ENCODE measurements at places on chromosomes 4 and X.

- DNase-seq = no peak
Observed at GRCh38 chrX:96373047-96373355, 311.6 kb upstream of the DIAPH2 start.

- no peak for DNase-seq
Observed at GRCh38 chrX:20267931-20268701, 1.4 kb upstream of the RPS6KA3 start.

DNA sequence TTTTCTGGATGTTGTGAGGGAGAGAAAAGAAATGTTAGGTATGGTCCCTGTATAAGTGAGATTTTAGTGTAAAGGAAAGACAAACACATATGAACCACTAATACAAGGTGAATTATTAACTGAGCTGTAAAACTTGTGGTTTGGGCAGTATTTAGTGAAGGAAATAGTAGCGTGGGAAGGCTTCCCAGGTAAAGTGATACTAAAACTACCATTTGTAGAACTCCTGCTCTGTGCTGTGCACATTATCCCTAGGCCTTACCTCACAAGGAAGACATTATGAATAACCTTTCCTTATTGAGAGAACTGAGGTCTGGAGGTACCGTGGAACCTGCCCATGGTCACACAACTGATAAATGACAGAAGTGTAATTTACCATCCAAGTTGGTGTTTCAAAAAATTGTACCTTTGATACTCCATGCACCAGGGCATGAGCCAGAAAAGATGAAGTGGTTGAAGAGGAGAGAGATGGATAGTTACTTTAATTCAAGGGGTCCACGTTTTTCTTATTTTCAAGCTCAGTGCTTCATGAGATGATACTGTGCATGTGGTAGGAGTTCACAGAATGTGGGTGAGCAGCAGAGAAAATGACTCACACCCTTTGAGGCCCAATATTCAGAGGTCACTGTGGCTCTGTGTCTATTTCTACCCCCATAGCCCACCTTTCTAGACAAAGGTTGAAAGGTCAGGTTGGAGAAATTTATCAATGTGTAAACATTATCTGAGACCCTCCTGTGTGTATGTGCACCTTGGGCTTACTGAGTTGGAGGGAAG, 2.6 kb upstream of the VSIG4 start:
- DNase-seq = no peak

- no peak for DNase-seq
Observed at GRCh38 chr4:68673143-68673542, 2.7 kb upstream of the UGT2B15 start.

- no peak for DNase-seq
Observed at GRCh38 chr4:24244663-24245490, 339.5 kb downstream of the DHX15 start.

DNA sequence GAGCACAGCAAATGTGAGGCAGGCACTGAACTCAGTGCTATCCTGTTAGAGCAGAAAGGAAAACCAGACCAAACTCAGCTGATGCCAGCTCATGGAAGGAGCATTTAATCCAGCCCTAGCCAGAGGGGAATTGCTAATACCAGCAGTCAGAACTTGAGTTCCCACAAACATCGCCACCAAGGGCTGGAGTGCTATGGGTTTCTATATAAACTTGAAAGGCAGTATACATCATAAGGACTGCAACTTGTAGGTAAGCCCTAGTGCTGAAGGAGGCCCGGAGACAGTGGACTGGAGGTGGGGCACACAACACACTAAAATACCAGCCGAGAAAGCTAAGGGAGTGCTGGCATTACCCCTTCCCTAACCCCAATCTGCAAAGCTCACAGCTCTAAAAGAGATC, 440.2 kb downstream of the PRR32 start:
- no peak for DNase-seq

DNA sequence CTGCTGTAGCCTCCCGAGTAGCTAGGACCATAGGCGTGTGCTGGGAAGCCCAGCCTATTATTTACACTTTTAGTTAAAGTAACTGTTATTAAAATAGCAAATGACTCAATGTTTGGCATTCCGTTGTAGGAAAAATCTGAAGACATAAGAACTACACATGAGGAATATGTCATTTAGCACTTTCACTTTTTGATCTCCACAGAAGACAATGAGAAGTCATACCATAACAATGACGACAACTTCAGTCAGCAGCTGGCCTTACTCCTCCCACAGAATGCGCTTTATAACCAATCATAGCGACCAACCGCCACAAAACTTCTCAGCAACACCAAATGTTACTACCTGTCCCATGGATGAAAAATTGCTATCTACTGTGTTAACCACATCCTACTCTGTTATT, 6.7 kb downstream of the GPR34 start:
- DNase-seq = no peak

GRCh38 chr4:106671716-106672115, 303.1 kb upstream of the GIMD1 start:
- DNase-seq = no peak

DNA sequence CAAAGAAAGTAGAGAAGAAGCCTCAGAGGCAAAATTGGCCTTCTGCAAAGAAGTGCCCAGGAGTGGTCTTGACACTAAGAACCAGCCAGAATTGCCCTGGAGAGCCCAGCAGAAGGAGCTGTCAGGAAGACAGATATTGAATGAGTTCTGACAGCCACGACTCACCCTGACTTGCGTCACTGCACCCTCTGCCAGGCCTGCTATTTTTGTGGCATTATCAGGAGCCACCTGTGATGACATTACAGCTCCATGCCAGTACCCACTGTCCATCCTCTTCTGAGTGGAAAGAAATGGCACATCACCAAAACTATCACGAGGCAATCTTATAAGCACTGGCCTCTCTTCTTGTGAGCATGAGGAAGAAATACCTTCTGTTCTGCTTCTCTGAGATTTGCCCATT, 67.7 kb downstream of the SMIM20 start:
- no peak for DNase-seq

GRCh38 chr4:11426003-11426402, 2.7 kb downstream of the HS3ST1 start:
- DNase-seq = no peak

GRCh38 chr4:5276475-5277075, 225.3 kb downstream of the STK32B start:
- DNase-seq = peak; percentile 30

DNA sequence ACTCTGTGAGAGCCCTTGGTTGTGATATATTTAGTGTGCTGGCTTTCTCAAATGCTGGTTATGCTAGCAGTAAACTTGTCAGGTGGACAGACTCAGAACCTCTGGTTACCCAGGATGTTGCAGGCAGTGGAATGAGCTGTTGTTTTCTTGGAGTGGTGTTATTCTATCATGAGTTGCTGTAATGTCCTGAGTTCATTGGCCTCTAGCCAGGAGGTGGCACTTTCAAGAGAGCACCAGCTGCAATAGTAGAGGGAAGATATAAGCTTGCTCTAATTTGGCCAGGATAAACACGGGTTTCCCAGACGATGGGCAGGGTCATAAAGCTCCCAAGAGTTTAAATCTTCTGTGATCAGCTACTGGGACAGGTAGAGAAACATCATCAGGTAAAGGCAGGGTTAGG, 95.0 kb upstream of the UBQLN2 start:
- DNase-seq = no peak

DNA sequence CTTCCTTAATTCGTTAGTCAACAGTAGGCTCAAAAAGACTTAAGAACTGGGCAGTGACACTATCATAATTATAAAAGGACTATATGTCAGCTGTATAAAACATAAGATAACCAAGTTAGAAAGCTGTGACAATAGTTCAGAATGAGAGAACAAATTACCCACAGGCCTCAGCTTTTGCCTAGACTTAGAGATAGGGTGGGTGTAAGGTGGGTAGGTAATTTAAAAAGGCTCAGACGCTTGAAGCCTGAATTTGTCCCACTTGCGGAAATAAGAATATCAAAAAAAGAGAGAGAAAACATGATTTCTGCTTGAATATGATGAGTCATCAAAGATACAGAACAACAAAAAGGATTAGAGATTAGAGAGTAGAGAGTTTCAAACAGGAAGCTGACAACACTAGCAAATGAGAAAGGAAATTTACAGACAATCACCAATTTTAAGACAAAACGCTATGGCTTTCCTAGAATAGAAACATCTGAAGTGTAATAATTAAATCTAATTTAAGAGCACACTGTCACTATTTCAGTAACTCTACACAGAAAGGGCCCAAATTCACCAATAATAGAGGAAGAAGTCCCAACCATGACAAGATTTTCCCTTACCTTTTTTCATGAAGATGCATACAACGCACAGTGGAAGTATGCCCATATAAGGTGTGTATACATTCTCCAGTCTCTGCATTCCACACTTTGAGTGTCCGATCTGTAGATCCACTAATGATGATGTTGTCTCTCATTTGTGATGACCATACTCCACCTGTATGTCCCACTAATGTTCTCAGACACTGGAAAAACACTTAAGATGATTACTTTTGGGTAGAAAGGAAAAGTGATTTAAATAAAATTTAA, 208.1 kb downstream of the FBXW7 start:
- no peak for DNase-seq

- DNase-seq = no peak
Observed at GRCh38 chrX:1465286-1466231, 12.8 kb upstream of the ASMTL start.

DNA sequence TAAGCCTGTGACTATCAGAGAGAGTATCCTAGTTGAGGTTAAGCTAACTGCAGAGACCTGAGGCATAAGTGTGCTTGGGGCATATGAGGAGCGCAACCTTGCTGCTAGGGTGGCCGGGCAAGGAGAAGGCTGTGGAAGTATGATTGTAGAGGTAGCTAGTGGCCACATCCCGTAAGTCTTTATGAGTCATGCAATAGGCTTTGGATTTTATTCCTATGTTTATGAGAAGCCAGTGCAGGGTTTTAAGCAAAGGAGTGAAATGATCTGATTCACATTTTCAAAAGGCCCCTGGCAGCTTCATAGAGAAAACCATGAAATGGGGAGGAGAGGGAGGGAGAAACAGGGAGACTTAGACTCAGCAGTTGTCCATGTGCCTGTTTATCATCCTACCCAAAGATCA, 92.1 kb upstream of the WDFY3 start:
- DNase-seq = peak; percentile 25

DNA sequence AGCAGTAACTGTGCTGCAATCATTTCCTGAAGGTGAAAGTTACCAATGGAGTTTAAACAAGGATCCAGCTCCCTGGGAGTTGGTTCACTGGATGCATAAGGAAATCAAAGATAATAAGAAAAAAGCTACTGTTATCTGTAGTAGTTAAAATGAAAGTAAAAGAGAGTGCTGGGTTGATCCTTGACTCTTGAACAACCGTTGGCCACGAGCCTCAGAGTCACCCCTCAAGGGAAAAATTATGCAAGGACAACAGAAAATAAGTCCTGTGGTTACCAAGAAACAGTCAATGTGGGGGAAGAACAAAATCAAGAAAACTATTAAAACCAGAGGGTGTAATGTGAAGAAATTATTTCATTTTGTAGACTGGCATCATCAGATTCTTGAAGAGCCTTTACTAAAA, 49.7 kb upstream of the DDIT4L start:
- peak; percentile 3 for DNase-seq

DNA sequence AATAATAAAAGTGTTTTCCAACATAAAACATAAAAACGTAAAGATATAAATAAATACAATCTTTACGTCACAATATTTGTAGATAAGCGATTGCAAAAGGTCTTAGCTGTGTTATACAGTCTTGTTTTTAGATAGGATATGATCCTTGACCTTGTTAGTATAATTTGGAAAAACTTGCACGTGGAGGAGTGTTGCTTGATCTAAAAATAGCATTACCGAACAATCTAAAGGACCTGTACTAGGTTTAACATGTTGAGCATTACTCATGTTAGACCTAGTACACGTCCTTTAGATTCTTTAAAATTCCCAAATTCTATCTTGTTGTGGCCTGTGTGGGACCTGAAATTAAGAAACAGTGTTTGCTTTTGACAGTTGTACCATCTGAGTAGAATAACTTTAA, 1.6 kb downstream of the METAP1 start:
- DNase-seq = no peak

- DNase-seq = no peak
Observed at GRCh38 chrX:13090339-13091110, 46.1 kb upstream of the FAM9C start.

DNA sequence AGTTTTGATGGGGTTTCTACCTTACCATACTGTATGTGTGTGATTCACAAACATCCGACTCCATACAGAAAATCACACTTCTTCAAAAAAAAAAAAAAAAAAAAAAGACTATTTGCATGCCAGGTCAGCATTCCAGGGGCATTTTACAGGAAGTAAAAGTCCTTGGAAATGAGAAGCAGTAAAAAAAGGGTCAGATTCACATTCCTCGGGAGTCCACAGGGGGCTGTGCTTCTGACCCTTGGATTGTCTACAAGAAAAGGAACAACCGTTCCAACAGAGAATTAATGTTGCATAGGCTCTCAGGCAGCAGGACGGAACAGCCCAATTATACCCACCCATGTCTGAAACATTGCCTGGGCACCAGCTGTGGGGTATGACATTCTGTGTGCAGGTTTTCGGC, 290.3 kb downstream of the LDB2 start:
- no peak for DNase-seq

GRCh38 chr4:150583287-150584110, 1.5 kb downstream of the MAB21L2 start:
- DNase-seq = no peak

GRCh38 chr4:165874791-165875371, 1.8 kb downstream of the TLL1 start:
- no peak for DNase-seq

DNA sequence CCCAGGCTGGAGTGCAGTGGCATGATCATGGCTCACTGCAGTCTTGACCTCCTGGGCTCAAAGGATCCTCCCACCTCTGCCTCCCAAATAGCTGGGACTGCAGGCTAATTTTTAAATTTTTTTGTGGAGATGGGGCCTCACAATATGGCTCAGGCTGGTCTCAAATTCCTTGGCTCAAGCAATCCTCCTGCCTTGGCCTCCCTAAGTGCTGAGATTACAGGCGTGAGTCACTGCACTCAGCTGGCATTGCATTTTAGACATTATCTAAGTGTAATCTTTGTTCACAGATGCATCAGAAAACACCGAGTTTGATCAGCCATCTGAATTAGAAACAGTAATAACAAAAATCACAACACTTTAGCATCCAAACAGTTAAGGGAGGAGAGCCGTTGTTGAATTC, 53.4 kb upstream of the CBR4 start:
- DNase-seq = peak; percentile 10

DNA sequence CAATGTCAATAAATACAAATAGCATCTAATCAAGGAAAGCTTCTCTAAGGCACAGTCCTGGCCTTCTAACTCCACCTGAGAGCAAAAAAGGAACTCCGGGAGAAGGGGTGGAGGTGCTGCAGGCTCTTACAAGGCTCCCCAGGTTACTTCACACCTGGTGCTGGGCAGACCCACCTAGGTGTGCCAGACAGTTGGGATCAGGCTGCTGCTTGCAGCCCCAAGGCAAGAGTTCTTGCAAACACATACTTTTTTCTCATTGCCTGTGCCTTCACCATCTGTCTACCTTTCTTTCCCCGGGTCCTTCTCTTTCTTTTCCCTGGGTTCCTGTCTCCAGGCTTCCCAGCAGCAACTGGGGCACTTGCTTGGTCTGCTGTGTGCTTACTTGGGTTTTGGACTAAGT, 81.4 kb upstream of the STIM2 start:
- no peak for DNase-seq

- no peak for DNase-seq
Observed at GRCh38 chr4:89162496-89162895, 51.2 kb downstream of the TIGD2 start.
